Keratinocyte (primary cell): ENCODE measurements at places on chromosomes 3 and 15. TPM values are rescaled to one million over a fixed set of nuclear protein-coding genes. Genes with fewer than 3 reads are reported as not detected.

The PLA2G4F gene
- polyA plus RNA-seq: 1.1 to 15.5 TPM (median 4.4 TPM) in 3 replicates

The TEX55 gene
- not detected in 3 replicates for polyA plus RNA-seq

The FBXL2 gene
- polyA plus RNA-seq: 21.4 to 31.3 TPM (median 25.9 TPM) in 3 replicates

- no peak overlapping the region for H3K4me3 ChIP-seq
- DNase-seq: no peak
- H3K4me1 ChIP-seq: no peaks in the 10 kb centered on the region
- no peaks in the 10 kb centered on the region for H3K27me3 ChIP-seq
These were observed 105.7 kb downstream of the ZNF385D start for GRCh38 chr3:21645121-21645897.

DNA sequence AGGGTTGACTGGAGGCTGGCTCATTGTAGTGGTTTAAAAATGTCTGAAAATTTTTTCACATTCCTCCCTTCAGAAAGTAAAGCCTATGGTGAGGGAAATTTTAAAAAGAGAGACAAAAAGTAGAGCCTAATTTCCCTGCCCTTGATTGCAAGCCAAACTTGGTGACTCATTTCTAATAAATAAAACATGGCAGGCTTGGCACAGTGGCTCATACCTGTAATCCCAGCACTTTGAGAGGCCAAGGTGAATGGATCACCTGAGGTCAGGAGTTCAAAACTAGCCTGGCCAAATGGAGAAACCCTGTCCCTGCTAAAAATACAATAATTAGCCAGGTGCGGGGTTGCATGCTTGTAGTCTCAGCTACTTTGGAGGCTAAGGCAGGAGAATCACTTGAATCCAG lies 18.9 kb upstream of the ARRDC4 start:
- no peaks in the 10 kb centered on the region for H3K4me1 ChIP-seq
- H3K4me3 ChIP-seq: no peak overlapping the region
- no peaks in the 10 kb centered on the region for H3K27me3 ChIP-seq
- DNase-seq: no peak
- no peaks in the 10 kb centered on the region for H3K36me3 ChIP-seq

- peak; percentile 5 for DNase-seq
- H3K27me3 ChIP-seq: no peaks in the 10 kb centered on the region
- H3K36me3 ChIP-seq: peaks cover 4% of the 10 kb centered on the region
These were observed 32.9 kb downstream of the ZBTB11 start for GRCh38 chr3:101643861-101644613.
